ENCODE measurements at places on chromosomes 4 and X. TPM values are rescaled to one million over a fixed set of nuclear protein-coding genes. Genes with fewer than 3 reads are reported as not detected.
A peak's percentile ranks its signal among the peaks of the same experiment; 100 is the strongest.

GRCh38 chr4:52423967-52424366 lies 235.1 kb downstream of the USP46 start:
- no peak for DNase-seq

DNA sequence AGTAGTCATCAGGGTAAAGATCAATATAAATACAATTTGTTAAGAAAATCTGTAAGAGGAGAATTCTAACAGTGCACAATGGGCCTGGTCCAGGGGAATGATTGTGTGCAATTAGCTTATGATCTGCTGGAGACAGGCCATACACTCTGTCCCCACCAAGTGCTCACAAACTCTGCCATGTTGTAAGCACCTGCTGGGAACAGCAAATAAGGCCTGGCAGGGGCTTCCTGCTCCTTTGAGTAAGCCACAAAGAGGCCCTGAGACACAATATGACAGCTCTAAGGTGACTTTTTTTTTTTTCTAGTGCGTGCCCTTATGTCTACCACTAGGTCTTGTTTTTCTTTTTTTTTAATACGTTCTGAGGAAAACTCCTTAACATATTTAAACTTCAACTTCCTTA lies 866.3 kb upstream of the PCDH7 start:
- DNase-seq = peak; percentile 28

- no peak for DNase-seq
These were observed 99.6 kb upstream of the AFAP1 start for GRCh38 chr4:8039290-8039689.

SLC7A11 gene
- 19.8 TPM for total RNA-seq

GRCh38 chr4:169774466-169775445 lies 17.0 kb upstream of the HPF1 start:
- peak; percentile 69 for DNase-seq

EGF gene
- 1.1 TPM for total RNA-seq

DNA sequence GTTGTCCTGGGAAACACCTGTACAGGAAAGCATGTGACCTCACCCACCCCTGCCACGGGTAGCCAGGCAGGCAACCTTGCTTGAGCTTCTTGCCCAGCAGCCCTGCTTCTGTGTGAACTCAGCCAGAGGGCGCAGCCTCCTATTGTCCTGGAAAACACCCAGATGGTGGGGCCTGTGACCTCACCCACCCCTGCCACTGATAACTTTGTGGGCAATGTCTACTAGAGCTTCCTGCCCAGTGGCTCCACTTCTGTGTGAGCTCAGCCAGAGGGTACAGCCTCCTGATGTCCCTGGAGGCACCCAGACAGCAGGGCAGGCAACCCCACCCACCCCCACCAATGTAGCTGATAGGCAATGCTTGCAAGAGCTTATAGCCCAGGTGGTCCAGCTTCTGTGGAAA lies 146.3 kb downstream of the DTHD1 start:
- DNase-seq = no peak

- no peak for DNase-seq
These were observed 56.0 kb downstream of the MED28 start for GRCh38 chr4:17670423-17670822.

FAM184B gene
- 0.09 TPM for total RNA-seq

MID1 gene
- total RNA-seq = 33.1 TPM

PLAC8 gene
- total RNA-seq = 0.90 TPM

All from H9 (cell line).